NCI-H345 (cell line): ENCODE measurements at places on chromosomes 4 and X.

DNA sequence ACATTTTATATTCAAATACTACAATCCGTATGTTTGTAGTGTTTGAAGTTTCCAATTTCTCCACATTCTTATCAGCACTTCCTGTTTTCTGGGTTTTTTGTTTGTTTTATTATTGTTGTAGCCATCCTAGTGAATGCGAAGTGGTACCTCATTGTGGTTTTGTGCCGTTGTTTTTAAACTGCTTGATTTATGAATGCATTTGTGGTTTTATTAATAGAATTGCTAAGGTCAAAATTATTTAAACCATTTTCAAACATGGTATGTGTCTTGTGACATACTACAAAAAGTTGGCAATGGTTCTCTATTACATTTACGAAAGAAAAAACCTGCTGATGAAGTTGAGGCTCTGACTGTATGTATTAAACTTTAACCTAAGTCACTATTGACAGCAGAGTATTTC lies 780.0 kb upstream of the MAGEB2 start:
- no peak for DNase-seq

- DNase-seq, result no peak
Observed at GRCh38 chrX:1481636-1482529, 29.2 kb upstream of the ASMTL start.

GRCh38 chr4:4439782-4440181 lies 52.9 kb downstream of the NSG1 start:
- DNase-seq, result no peak

- no peak for DNase-seq
Observed at GRCh38 chrX:8090482-8090881, 80.6 kb downstream of the VCX2 start.

GRCh38 chr4:148530114-148530513 lies 87.9 kb upstream of the NR3C2 start:
- no peak for DNase-seq
